ENCODE measurements at places on chromosomes 1 and 21.

GRCh38 chr1:202645097-202645476 lies 65.2 kb downstream of the SYT2 start:
- no peak for DNase-seq

DNA sequence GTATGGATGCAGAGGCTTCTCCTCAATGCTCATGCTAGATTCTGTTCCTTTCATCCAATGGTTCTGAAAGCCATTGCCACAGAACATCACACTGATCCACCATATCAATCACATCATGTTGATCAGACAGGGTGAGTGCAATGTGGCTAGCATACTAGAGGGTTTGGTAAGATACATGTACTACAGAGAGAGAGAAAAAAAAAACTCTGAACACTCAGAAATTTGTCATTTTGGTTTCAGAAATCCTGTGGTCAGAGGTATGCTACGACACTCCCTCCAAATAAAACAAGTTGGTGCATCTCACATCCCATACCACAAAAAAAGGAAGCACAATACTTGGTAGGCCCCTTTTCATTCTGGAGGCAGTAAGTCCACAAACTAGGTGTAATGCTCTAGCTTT lies 35.4 kb downstream of the OR10J1 start:
- DNase-seq = no peak

- DNase-seq = no peak
Observed at GRCh38 chr1:179781962-179782361, 38.9 kb downstream of the FAM163A start.

GRCh38 chr1:30964706-30965105 lies 56.1 kb upstream of the SDC3 start:
- no peak for DNase-seq

- DNase-seq = no peak
Observed at GRCh38 chr1:1171546-1172340, 1.9 kb upstream of the TTLL10 start.

GRCh38 chr1:93692026-93692425 lies 10.4 kb upstream of the BCAR3 start:
- no peak for DNase-seq

GRCh38 chr21:45528028-45528705 lies 14.1 kb downstream of the SLC19A1 start:
- DNase-seq = no peak

DNA sequence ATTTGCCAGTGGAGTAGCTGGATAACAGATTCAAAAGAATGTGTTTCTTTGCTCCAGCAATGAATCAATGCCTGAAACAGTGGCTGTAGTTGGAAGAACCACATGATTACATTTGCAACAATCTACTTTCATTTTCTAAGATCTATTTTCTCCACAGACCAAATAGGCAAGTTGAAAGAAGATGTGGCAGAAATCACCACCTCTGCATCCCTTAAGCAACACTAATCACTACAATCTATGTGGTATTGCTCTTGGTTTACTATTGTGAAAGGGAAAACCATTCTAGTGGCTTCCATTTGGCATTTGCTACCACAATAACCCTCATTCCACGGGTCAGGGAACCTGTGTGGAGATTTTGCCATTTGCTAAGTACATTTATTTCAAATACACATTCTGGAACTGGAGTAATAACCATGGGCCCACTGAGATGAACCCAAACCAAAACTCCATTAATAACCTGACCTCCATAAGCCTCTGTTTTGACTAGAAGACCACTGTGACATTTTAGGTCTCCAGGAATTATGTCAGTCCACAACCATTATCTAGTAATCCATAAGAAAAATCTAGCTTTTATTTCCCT lies 66.3 kb downstream of the C1orf185 start:
- DNase-seq = no peak

DNA sequence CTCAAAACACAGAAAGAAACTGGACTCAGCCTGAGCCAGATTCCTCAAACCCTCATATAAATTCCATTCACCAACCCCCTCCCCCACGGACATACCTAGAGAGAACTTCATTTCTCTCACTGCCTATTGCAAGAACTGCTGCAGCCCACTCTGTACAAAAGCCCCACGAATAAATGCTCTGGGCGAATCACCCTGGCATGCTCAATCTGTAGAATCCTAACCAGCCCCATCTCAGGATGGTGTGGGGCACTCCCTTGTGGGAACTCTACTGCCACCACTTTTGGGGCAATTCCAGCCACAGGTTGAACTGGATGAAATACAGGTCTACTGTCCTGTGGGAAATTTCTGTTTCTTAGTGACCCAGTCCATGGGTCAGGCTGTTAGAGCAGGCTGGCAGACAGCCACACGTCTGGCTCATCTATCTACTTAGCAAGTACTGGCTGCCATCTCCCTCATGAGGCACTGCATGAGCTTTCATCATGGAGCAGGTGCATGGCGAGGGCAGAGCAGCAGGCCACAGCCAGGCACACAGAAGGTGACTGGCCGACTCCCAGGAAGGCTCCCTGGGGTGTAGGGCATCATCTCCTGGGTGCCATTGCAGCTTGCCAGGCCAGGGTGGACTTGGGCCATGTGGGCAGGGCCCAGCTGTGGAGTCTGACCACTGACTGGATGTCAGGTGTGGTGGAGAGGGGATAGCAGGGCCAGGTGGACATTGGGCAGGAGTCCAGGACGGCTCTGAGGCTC lies 1.6 kb upstream of the C1orf35 start:
- no peak for DNase-seq
